ENCODE measurements at places on chromosomes 1 and 21. TPM values are rescaled to one million over a fixed set of nuclear protein-coding genes. Genes with fewer than 3 reads are reported as not detected.

The OR10K2 gene
- not detected for total RNA-seq

The PDE4B gene
- 21.6 TPM for total RNA-seq

The RAB3B gene
- total RNA-seq: under 0.01 TPM

The FAM72C gene
- 0.47 TPM for total RNA-seq

The STPG1 gene
- total RNA-seq: 2.2 TPM
